Stimulated activated CD8-positive, alpha-beta memory T cell treated with anti-CD3 and anti-CD28 coated beads, Interleukin-15, amount 100 ng/mL, for 4 hours (primary cell): ENCODE measurements at places on chromosomes 3 and 15.

- no peak for DNase-seq
Measured at GRCh38 chr3:97089621-97090020, 275.2 kb downstream of the EPHA6 start.

DNA sequence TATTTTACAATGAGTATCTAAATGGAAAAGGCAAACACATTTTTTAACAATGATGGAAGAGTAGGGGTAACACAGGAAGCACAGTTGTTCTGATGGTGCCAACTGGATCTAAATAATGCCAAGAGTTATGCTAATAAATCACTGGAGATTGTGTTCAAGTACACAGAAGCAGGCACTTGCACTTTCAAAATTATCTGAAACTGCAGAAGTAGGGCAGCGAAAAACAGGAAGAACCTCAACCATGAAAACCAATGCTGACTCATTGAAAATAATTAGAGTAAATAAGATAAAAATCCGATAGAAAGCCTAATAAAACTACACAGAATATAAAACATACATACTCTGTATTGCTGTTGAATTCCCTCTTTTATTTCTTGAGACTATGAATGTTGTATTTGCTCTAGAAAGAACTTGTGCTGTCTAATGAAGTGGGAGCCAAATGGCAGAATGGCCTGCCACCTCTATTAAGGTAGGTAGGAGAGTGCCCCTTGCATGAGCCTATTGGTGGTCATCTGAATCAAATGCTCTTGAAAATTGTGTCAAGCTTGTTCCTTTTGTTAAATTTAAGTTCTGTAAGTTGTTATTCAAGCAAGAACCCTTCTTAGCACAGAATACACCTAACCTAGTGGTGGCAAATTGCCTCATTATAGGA, 93.7 kb downstream of the ABI3BP start:
- no peak for DNase-seq

DNA sequence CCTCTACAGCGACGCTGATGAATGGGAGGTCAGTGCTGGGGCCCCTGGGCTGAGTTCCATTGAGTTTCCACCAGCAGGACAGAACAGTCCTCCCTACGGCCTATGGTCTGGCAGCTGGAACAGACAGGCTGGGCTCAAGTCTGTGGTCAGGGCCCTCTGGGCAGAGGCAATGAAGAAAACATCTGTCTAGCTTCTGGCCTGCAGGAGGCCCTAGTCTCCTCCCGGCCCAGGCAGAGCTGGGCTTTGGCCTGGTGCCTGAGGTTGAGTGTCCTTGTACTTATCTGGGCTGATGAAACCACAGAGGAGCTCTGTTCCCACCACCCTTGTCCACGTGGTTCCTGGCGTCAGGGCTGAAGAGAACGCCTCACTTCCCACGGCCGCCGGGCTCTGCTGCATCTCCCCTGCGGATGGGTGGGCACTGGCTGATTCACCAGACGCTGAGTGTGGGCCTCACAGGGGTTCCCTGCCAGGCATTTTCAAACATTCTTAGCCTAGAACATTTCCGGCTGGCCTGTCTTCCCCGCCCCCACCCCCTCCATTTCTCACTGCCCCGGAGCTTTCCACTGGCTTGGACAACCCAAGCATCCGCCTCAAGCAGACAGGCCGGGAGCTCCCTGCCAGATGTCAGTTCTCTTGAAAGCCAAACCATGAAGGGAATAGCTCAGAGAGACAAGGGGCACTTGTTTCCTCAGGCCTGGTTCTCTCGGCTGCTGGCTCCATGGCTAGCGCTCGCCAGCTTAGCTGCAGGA, 20.3 kb downstream of the PPCDC start:
- peak; percentile 3 for DNase-seq

DNA sequence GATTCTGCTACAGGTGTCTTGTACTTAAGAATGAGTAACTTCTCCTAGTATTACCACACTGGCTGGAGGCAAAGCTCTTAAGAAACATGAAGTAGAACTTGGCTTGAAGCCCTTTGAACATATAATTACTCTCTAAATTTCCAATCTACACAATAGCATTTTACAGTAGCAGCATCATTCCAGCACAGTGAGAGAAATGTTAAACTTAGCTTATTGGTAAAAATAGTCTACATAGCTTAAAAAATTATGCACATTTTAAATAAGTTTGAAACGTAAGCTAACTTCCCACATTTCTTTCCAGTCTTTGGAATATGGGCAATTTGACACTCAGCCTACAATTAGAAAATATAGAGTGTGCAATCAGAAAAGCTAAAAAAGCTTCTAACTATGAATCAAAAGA, 32.8 kb upstream of the TOP2B start:
- DNase-seq: no peak

- DNase-seq: no peak
Measured at GRCh38 chr3:169629895-169630294, 33.6 kb downstream of the MECOM start.

DNA sequence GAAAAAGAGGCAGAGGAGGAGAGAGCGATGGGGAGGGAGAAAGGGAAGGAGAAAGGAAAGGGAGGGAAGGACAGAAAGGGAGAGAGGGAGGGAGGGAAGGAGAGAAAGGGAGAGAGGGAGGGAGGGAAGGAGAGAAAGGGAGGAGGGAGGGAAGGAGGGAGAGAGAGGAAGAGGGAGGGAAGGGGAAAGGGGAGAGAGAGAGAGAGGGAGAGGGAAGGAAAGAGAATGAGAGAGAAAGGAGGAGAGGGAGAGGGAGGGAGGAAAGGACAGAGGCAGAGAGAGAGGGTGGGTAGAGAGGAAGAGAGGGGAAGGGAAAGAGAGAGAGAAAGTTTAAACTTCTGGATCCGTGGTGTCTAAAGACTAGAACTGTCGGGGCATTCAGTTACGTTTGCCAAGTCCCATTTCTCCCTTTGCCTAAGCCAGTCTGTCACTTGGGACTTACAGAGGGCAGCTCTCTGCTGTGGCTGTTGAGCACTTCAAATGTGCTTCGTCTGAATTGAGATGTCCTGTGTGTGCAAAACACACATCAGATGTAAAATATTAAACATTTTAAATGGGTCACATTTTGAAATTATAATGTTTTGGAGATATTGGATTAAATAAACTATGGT, 62.6 kb downstream of the PLXNA1 start:
- DNase-seq: no peak

DNA sequence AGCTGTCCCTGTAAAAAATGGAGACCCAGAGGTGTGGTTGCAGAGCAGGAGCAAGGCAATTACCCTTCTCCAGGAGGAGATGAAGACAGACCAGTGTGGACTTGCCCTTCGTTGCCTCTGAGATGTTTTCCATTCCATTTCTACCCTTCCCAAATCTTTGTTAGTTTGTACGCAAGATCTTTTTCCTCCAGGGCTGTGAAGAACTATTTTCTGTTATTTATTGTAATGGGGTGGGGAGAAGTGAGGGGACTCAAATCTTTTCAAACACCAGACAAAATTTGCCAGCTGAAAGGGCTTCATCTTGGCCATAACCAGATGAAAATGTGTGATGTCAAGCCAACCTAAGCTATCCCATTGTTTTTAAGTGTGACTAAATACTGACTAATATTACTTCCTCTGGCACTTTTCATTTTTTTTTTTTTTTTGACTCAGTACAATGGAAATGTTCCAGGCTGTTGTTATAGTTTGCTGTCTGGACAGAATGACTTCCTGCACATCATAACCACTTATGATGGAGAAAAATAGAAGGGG, 271.3 kb upstream of the TPRG1 start:
- DNase-seq: no peak

GRCh38 chr15:43134157-43134635, 810 bp downstream of the TMEM62 start:
- DNase-seq: no peak

- DNase-seq: no peak
Measured at GRCh38 chr15:77195586-77195985, 124.7 kb upstream of the TSPAN3 start.

DNA sequence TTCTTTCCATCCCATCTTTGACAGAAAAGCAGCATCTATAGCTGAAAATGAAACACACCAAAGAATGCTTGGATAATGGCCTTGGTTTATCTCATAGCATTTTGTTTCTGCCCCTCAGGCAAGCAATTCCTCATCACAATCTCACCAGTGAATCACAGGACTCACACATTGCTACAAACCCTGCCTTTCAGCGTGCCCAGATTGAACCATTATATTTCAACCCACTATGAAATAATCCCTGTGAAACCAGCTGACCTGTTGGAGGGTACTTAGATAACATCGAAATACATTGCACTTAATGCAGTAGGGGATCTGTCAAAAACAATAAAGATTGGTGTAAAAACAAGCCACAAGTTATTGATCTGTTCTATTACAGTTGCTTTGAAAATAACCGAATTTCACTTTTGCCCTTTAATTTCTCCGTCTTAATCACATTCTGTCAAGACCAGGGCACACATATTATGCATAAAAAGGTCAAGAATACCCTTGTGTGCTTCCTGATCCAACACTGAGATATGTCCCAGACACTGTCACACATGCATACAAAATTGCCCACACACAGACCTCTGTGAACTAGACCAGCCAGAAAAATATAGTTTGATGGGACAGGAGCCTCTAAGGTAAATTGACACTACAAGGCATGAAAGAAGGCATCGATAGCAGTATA, 839.8 kb downstream of the NTRK3 start:
- no peak for DNase-seq

DNA sequence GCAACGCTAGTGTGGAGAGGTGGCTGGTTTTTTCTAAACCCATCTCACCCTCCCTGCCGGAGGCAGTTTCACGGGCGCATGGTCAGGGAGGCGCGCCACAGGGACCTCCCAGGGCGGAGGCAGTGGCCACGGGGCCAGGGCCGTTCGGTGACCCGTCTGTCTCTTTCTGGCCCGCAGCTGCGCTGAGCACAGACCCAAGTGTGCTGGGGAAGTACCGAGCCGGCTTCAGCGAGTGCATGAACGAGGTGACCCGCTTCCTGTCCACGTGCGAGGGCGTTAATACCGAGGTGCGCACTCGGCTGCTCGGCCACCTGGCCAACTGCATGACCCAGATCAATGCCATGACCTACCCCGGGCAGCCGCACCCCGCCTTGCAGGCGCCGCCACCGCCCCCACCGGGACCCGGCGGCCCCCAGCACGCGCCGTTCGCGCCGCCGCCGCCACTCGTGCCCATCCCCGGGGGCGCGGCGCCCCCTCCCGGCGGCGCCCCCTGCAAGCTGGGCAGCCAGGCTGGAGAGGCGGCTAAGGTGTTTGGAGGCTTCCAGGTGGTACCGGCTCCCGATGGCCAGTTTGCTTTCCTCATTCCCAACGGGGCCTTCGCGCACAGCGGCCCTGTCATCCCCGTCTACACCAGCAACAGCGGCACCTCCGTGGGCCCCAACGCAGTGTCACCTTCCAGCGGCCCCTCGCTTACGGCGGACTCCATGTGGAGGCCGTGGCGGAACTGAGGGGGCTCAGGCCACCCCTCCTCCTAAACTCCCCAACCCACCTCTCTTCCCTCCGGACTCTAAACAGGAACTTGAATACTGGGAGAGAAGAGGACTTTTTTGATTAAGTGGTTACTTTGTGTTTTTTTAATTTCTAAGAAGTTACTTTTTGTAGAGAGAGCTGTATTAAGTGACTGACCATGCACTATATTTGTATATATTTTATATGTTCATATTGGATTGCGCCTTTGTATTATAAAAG, 1.8 kb downstream of the HES1 start:
- DNase-seq: peak; percentile 7

DNA sequence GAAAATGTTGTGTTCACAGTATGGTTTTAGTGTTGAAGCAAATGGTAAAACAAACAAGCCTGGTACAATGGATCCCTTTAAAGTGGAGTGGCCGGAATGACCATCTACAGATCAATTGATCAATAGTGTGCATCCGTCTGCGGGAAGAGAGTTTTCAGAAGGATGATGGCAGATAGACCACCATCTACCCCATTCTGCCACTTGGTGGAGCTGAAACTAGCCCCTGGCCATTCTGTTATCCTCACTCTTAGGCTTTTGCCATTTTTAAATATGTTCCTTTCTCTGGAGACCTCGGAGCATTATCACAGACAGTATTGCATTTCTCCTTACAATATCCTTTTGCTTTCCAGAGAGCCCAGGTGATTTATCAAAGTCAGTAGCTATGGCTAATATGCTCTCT, 258.9 kb upstream of the CFAP20DC start:
- DNase-seq: no peak

DNA sequence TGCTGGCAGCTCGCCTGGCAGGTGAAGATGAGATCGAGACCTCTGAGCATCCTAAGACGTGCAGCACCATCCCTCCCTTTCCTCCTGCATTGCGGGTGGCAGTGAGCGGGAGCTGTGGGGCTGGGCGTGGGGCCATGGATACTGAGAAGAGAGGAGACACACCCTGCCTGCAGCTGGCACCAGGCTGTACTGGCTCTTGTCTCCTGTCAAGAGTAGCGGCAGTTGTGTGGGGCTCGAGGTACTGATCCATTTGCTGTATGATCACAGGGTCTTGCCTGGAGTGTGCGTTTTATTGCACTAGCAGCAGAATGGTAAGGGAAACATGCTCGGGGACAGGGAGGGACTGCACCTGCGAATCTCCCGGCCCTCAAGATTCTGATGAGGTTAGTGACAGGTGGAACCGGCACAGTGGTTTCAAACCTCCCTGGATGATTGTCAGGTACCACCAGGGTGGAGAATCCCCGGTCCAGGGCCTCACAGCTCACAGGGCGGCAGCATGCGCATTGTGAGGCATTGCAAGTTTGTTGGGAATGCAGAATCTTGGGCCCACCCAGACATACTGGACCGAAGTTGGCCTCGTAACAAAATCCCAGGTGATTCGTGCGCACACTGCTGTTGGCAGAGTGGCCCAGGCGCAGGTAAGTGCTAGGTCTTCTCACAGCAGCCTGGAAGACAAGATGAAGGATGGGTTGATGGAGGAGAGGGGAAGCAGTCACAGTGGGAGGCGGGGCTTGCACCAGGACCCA, 14.1 kb downstream of the SYNM start:
- no peak for DNase-seq

- DNase-seq: no peak
Measured at GRCh38 chr15:41919954-41920538, 26.2 kb upstream of the SPTBN5 start.

DNA sequence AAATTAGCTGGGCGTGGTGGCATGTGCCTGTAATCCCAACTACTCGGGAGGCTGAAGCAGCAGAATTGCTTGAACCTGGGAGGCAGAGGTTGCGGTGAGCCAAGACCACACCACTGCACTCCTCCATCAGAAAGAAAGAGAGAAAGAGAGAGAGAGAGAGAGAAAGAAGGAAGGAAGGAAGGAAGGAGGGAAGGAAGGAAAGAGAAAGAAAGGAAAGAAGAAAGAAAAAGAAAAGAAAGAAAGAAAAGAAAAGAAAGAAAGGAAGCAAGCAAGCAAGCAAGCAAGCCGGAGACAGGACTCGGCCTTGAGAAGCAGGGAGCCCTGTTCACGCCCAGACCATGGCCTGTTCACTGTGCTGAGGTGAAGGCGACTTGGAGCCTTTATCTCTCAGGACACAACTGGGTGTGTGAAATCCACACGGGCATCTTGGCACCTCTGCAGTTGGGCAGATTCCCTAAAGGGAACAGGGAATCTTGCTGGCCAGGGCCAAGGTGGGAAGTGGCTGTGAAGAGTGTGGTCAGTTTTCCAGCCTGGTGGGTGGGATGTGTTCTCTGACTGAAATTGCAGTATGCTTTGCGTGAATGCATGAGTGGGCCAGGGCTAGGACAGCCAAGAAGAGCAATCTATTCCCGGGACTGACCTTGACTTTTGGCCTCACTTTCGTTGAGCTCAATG, 90.3 kb downstream of the CORO2B start:
- DNase-seq: no peak

- no peak for DNase-seq
Measured at GRCh38 chr15:29046977-29047376, 161.2 kb downstream of the APBA2 start.

GRCh38 chr3:132749786-132750185, 27.6 kb upstream of the NPHP3 start:
- DNase-seq: no peak

- DNase-seq: no peak
Measured at GRCh38 chr3:135878501-135878900, 87.0 kb upstream of the PPP2R3A start.
